ENCODE measurements at places on chromosomes 1 and 21.

- no peak for DNase-seq
Measured at GRCh38 chr1:210293171-210293607, 35.5 kb upstream of the HHAT start.

DNA sequence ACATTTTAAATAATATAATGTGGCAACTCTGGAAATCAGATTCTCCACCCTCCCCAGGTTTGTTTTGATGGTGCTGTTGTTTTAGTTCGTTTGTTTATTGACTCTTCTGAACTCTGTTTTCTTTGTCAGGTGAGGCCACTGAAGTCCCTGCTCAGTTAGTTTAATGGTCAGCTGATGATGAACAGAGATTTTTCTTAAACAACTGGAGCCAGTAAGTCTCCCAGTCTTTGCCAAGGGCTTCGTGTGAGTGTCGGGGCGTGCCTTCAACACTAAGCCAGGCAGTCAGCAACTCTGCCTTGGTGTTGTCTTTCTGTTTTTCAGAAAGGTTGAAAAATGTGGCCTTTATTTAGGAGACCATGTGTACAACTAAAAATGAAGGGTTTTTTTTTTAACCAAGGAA is 58.9 kb downstream of the TEX35 start:
- no peak for DNase-seq

DNA sequence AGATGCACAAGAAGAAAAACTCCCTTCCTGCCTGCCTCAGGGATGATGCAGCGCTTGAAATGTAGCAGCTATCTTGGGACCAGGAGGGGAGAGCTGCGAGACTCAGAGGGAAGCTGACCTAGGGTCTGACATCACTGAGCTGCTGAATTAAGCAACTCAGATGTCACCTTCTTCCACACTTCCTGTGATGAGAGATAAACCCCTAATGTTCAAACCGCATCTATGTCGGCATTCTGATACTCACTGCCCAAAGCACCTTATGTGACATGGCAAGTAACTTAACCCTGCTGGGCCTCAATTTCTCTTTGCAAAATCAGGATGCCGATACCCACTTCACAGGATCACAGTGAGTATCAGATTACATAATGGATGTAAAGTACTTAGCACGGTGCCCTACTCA is 9.1 kb upstream of the AK2 start:
- no peak for DNase-seq

DNA sequence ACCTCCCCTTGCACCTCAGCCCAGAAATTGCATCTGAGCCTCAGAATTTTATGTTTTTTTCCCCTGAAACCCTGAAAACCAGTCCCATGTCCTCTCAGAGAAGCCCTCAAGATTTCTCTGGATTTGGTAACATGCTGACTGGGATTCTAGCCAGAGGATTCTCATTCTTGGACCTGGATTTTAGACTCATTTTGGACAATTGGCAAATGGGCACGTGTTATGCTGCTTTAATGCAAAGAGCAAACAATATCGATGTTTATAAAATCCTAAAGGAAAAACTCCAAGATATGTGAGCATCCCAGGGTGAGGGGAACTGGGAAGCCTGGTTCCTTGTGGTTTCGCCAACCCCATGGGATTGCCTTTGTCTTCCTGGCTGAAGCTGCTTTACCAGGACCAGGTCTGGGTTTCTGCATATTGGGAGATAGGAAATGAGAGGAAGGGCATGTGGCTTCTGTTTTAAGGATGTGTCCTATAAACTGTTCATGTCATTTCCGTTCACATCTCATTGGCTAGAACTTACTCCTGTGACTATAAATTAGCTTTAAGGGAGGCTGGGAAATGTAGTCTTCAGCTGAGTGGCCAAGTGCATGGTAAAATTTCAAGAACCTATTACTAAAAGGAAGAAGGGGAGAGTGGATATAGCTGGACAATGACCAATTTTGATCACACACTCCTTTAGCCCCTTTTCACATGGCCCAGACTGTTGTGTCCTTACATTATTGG is 27.2 kb upstream of the BCL10 start:
- DNase-seq = no peak

DNA sequence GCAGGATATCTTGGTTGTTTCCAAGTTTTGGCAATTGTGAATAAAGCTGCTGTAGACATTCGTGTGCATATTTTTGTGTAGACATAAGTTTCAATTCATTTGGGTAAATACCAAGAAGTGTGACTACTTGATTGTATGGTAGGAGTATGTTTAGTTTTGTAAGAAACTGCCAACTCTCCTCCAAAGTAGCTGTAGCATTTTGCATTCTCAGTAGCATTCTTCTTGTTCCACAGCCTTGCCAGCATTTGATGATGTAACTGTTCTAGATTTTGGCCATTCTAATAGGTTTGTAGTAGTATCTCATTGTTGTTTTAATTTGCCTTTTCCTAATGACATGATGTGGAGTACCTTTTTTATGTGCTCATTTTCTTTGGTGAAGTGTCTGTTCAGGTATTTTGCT is 38.6 kb upstream of the PLA2G4A start:
- no peak for DNase-seq

DNA sequence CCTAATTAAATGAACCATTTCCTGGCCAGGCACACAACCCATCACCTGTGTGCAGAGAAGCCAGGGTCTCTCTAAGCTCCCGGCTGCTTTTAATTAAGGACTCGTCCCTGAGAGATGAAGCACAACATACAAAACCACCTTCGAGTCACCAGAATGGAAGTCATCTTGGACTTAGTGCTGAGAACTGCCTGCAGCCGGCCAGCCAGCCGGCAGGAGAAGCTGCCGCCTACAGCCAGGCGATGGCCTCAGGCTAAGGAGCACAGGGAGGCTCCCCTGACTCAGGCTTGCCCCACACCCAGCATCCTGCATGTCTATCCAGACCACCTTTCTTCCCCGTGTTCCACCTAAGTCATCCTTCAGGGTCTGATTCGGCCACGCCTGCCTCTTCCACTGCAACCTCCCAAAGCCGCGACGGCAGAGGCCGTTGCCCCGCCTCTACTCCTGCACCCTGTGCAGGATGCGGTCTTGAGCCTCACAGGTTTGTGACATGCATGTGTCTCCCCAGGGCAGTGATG is 83.6 kb downstream of the SLC66A1 start:
- no peak for DNase-seq
